ENCODE measurements at places on chromosomes 4 and X.

DNA sequence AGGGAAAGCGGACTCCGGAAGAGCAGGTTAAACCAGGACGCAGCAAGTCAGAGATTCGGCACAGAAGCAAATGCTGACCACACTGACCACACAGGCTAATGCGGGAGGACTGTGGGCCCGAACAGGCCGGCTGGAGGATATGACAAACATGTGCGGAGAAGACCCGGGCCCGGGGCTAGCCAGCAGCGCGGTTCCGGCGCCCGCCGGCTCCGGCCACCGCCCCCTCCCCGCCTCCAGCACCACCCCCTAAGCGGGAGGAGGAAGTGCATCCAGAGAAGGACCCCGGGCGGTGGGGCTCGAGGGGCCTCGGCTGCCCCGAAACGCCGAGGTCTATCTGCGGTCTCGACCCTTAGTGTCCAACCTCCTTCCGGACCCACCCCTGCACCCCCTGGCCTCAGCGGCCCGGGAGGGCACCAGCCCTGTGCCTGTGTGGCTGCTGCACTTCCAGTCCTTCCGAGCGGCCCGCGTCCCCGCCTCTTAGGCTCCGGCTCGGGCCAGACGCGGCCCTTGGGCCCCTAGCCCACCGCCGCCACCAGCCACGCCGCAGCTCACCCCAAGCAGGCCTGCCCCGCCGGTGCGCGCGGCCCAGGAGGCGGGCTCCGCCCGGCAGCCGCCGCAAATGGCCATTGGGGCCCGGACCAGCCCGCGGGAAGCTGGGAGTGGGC, 2.1 kb downstream of the ELOVL6 start:
- DNase-seq, result no peak

DNA sequence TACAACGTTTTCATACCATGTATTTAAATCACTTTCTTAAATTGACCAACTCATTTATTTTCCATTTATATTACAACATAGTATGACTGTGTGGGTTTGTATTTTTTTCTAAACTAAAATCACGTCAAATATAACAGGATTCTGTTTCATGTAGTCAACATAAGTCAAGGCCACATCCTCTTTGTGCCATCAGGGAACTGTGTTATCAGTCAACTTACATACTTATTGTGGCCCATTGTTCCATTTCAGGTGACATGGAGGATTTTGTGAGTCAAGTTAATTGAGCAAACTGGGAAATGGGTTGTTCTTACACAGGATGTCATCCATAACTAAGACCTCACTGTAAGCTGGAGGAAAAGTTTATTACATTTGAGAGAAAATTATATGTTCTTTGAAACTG, 35.9 kb downstream of the STK26 start:
- DNase-seq, result no peak

DNA sequence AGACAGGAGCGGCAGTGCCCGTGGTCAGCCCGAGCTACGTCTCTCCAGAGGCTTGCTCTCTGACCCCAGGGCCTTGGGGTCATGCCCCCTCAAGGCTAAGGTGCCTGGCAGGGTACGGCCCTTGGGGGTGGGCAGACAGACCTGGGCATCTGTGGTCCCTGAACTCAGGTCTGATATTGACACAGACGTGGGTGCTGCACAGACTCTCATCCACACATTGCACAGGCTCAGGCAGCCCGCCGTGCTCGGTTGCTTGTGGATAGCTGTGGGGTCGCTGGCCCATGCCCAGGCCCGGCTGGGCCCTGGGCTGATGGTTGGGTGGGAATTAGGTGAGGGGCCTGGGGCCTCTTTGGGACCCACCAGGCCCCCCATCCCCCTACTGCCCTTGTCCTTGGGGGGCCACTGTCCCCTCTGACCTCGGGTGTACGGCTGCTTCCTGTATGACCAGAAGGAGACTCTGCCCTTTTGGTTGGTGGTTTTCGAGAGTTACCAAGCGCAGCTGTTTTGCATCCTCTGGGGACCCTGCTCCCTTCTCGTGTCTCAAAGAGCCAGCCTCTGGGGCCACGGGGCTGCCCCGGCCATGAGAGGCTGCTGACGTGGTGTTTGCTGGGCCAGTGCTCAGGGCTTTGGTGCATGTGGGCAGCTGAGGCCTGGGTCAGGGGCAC, 10.1 kb downstream of the FGFRL1 start:
- no peak for DNase-seq

DNA sequence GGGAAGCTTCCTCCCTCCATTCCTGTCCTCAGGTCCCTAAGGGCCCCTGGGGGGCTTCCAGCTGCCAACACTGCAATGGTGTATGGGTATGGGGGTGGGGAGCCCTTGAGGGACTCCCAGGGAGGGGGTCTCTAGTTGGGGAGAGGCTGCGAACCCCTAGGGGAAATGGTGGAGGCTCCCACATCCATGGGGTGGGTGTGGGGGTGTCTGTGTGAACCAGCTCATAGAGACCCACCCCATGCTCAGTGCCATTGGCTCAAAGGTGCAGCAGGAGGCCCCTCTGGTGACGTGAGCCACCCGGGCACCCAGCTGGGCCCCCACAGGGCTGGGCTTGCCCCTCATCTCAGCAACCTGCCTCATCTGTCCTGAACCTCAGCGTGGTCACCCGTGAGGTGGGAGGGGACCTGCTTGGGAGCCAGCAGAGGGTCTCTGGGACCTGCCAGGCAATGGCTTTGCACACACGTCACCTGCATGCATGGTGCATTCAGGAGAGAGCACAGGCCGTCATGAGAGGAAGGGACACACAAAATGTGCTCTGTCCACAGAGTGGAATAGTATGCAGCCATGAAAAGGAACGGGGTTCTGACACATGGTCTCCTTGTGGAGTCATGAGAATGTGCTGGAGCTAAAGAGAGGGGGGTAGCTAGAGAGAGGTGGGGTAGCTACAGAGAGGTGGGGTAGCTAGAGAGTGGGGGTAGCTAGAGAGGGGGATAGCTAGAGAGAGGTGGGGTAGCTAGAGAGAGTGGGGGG, 22.7 kb upstream of the PLCXD1 start:
- DNase-seq, result no peak

DNA sequence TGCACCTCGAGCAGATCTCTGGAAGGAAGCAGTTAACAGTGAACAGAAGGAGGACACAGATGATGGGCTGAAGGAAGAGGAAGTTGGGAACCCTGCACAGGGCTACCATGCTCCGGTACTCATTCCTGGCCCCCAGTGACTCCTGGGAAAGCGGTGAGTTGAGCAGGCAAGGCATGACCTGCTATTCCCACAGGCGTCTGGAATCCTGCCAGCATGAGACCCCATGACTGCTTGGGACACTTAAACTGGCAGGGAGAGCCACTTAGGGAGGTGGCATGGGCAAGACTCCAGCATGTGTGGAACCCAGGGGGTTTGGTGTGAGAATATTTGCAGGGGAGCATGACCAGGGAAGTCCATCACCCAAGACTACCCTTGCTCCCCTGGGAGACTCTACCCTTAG, 1056.4 kb upstream of the POU3F4 start:
- no peak for DNase-seq

DNA sequence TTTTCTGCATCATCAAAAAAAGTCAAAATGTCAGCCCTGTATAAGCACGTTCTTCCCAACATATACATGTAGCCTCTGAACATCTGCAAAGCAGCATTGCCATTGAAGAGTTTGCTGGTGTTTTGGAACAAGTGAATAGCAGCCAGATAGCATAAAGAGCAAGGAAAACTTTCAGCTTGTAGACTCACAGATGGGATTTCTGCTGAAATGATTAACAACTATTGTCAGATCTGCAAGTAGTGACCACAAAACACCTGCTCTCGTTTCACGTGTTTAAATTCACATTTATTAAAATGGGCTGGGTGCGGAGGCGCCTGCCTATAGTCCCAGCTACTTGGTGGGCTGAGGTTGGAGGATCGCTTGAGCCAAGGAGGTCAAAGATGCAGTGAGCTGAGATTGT, 123.7 kb downstream of the SPRY1 start:
- no peak for DNase-seq

DNA sequence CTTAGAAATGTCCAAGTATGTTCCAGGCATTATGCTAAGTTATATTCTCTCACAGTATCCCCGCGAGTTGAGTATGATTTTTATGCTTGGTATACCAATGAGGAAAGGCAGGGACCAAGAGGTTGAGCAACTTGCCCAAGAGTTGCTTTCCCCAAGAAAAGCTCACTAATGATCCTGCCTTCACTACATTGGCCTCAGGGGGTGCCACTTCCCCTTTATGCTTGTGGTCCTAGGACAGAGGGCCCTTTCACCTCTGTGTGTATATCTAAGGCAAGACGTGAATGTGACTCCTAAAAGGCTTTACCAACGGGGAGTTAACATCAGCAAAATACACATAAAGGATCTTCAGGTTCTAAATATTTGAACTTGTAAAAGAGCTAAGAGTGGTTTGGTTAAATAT, 164.4 kb upstream of the CPEB2 start:
- DNase-seq, result no peak

GRCh38 chr4:140098455-140099160, 55.4 kb downstream of the MAML3 start:
- DNase-seq, result no peak

GRCh38 chrX:153549807-153550206, 32.4 kb downstream of the ATP2B3 start:
- DNase-seq, result no peak

DNA sequence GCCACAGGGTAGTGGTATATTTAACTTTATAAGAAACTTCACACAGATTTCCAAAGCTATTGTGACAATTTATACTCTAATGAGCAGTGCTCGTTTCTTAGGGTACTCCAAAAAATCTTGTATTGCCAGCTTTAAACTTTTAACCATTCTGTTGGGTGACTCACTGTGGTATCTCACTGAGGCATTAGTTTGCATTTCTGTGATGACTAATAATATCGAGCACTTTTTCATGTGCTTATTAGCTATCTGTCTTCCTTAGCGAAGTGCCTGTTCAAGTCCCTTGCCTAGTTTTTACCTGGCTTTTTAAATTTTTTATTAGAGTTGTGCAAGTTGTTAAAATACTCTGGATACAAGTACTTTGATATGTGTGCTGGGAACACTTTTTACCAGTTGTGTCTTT, 5.5 kb downstream of the PNMA3 start:
- DNase-seq, result no peak

DNA sequence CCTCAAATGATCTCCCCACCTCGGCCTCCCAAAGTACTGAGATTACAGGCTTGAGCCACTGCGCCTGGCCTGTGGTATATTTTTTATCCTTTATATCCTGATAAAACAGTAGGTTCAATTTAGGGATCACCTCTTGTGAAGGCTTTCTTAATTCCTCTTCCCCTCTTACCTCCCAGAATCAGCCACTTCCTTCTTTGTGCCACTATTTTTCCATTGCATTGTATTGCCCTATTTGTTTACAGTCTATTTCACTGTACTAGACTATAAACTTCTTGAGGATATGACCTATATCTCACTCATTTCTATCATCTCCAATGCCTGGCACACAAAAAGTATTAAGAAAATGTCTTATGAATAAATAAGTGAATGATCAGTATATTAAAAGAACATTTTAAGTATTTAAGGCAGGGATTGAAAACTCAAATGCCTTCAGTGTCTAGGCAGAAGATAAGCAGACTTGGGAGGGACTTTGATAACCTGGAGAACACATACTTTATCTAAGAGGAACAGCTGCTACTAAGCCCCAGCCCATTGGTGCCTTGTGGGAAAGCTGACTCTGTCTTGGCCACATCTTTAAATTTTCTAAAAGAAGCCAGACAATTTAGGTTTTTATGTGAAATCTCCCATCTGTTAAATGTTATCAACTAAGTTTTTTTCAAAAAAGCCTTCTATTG, 82.3 kb upstream of the OGT start:
- no peak for DNase-seq

DNA sequence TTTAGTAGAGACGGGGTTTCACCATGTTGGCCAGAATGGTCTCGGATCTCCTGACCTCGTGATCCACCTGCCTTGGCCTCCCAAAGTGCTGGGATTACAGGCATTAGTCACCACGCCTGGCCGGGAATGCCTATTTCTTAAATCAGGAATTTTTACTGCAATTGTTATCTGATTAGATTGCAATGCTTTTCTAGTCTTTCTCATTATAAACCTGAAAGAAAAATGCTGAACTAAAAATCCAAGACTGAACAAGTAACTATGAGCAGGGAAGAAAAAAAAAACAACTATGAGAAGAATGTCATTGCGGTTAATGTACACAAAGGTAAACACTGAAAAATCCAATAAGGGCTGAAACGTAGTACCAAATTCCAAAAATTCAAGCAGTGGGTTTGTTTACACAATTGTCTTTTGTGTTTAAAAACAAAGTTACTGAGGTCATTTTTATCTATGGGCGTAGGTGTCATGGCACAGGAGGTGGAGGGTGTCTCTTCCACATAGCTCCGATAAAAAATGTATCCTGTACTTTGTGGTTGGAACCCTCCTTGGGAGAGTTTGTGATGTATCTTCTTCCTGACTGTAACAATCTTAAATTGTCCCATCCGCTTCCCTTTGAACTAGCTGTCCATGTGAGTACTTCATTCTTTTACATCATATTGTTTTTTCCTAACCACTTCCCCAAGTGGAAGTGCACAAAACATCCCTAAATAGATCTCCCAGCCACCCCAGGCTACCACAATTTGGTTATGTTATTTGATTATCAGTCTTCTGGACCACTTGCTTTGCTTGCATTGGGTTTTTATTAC, 11.1 kb upstream of the TMEM156 start:
- no peak for DNase-seq

DNA sequence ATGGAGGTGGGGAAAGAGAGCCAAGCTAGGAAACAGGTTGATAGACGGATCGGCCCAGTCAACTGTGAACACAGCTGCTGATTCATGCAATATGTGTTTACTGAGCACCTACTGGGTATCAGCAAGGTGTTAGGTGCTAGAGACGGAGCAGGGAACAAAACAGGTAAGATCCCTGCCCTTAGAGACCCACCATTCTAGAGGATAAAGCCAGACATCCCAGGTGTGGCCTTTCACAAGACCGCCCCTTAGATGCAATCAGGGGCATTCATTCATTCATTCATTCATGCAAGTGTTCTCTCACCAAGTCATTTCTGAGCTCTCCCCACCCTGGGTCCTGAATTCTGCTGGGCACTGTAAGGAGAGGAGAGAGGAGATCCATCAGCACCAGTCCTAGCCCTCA, 20.2 kb upstream of the MTM1 start:
- no peak for DNase-seq

Measured in mesenteric fat pad (tissue), 1 donor.